ENCODE measurements at places on chromosomes 3 and 15.

- DNase-seq, result no peak
These were observed 44.4 kb downstream of the MUC20 start for GRCh38 chr3:195764961-195765706.

DNA sequence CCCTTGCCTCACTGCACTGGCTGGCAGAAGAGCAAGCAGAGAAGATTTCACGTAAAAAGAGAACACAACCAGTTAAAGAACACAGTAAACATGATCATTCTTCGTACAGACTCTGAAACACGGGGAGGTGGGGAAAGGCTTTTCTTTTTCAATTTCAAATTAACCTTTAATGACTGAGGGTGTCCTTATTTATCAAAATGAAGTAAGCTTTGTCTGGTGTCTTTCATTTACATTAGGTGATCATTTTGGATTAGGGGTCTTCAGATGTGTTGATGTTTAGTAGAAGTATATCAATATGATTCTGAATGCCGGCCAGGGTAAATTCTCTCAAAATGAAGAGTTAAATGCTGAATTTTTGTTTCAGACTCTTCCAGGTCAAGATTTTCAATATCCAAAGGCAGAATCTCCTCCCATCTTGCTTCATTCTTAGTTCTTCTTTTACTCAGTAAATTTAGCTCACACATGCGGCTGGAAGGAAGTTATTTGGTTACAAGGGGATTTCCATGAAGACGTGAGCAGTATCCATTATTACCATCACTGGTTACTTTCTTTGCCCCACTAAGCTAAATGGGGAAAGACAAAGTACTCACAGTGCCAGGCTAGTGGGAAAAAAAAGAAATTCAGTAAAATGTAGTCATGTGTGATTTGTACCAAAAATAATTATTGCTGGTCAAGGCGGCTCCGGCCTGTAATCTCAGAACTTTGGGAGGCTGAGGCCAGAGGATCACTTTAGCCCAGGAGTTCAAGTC, 272.2 kb upstream of the NR2F2 start:
- DNase-seq, result no peak

- no peak for DNase-seq
These were observed 20.6 kb downstream of the SNAPC5 start for GRCh38 chr15:66477011-66477410.

- DNase-seq, result no peak
These were observed 443.3 kb upstream of the TPRG1 start for GRCh38 chr3:188728371-188728896.

DNA sequence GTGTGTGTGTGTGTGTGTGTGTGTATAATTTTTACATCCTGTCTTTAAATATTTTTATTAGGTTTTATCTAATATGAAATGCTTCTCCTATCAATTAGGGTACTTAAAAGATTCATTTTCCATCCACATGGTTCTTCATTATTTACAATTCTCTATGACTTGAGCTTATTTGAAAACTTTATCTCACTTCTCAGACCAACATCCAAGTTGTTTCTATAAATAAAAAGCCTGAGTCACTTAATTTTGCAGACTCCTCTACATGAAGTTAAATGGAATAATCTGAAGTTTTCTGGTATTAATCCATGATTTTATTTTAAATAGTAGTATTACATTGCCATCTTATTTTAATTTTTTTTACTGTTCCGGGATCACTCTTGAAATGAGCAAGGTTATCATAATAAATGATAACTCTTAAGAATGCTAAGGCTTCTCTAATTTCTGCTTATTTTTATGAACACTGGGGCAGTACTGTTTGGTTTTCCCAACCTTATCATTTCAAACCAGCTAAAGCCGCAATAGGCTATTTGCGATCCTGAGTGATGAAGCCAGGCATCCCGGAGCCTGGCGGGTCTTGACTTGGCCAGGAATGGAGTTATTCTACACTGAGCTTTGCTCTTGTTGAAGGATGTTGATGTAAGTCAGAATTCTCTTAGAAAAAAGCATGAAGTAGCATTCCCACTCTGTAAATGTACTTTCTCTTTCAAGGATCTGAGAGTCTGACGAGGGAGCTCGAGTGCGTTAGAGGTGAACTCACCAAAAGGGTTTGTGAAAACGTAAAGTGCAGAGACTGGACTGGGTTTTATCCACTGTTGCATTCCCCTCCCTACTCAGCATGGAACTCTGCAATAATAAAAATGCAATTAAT, 220.2 kb upstream of the LRTM1 start:
- no peak for DNase-seq

DNA sequence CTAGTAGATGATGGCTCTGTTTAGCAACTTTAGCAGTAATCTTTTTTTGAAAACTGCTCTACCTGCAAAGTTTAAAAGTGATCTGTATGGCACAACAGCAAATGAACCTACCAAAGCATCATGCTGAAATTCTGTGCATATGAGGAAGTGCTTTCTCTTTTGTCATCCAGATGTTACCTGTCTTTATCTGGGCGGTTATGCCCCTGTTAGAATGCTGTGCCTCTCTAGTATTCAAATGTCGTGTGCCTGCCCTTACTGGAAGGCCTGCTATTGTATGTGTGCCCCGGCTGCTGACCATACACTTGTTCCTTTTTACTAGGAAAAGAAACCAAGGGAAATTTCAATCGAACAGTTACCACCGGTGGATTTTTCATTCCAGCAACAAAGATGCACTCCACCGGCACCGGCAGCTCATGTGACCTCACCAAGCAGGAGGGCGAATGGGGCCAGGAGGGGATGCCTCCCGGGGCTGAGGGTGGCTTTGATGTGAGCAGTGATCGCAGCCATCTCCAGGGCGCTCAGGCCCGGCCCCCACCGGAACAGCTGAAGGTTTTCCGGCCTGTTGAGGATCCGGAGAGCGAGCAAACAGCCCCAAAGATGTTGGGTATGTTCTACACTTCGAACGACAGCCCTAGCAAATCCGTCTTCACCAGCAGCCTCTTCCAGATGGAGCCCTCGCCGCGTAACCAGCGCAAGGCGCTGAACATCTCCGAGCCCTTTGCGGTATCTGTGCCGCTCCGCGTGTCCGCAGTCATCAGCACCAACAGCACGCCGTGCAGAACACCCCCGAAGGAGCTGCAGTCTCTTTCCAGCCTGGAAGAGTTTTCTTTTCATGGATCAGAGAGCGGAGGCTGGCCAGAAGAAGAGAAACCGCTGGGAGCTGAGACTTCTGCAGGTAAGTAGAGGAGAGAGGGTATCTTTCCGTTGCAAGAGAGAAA, 61.6 kb downstream of the TMEM39A start:
- no peak for DNase-seq

DNA sequence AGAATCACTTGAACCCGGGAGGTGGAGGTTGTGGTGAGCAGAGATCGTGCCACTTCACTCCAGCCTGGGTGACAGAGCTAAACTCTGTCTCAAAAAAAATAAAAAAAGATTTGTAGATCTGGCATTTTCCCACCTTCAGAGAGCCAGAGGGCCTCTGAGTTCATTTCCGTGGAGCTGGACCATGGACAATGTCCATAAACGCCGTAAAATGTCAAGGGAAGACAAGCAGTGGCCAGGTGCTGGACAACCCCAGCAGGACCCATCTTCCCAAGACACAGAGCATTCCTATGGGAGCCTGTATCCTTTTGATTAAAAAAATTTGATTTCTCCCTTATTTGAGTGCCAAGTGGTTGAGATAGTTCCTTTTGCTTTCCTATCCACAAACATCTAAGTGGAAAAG, 67.4 kb upstream of the NR2E3 start:
- no peak for DNase-seq

GRCh38 chr3:94671078-94671477, 608.2 kb downstream of the NSUN3 start:
- DNase-seq, result no peak

DNA sequence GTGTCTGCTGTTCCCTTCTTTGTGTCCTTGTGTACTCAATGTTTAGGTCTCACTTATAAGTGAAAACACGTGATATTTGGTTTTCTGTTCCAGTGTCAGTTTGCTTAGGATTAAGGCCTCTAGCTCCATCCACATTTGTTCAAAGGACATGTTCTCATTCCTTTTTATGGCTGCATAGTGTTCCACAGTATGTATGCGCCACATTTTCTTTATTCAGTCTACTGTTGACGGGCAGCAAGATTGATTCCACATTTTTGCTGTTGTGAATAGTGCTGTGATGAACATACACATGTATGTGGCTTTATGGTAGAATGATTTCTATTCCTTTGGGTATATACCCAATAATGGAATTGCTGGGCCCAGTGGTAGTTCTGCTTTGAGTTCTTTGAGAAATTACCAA, 122.7 kb upstream of the THBS1 start:
- no peak for DNase-seq

DNA sequence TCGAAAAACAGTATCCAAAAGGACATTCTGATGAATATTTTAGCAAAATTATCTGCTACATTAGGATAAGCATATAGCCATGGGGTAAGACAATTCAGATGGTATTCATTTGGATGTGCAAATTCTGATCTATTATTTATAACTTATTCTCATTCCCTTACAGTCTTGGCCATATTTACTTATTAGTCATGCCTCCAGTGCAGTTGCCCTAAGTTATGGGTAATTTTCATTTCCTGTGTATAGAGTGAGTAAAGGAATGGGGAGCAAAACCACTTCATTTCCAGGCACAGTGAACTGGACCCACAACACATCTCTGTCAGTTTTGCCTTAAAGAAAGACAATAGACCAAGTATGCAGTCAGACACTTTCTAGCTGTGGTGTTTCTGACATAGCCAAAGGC, 134.3 kb downstream of the POLQ start:
- DNase-seq, result no peak

GRCh38 chr3:32160706-32161214, 54.3 kb downstream of the GPD1L start:
- no peak for DNase-seq

DNA sequence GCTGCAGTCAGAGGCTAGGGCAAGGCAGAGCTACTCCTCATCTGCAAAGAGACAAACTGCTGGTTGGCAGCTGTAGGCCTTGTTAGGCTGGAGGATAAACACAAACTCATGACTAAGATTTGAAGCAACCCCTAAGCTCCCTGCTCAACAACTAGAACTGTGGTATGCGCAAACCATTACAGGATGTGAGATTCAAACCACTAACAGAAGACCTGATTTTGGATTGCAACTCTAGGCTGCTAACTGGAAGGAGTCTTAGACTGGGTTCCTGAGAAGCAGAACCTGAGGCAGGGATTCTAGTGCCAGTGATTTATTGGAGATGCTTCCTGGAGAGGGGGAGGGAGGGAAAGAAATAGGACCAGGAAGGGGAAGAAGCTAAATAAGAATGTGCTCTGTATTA, 22.5 kb downstream of the CCR4 start:
- no peak for DNase-seq

DNA sequence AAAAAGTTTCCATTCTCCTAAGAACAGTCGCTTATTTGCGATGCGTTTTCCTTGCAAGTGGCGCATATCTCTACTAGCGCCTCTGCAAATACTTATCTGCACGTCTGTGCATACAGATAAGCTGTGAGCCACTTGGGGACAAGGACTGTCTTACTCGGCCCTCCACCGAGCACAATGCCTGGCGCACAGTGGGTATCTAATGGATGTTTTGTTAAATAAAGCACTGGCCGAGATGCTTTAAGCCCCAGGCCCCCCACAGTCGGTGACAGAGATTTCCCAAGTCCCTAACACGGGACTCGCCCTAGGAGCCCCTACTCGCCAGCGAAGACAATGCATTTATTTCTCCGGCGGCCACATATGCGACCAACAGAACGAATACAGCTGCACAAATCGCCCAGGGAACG, 503 bp downstream of the HLTF start:
- DNase-seq, result no peak

GRCh38 chr3:18883571-18883970, 264.7 kb upstream of the KCNH8 start:
- DNase-seq, result no peak

GRCh38 chr15:99436542-99437314, 129.1 kb upstream of the MEF2A start:
- no peak for DNase-seq

GRCh38 chr3:134197681-134198261, 52.9 kb downstream of the RYK start:
- peak; percentile 35 for DNase-seq

- DNase-seq, result no peak
These were observed 112.6 kb upstream of the RNF7 start for GRCh38 chr3:141625506-141625905.

GRCh38 chr3:40317061-40317855, 7.8 kb downstream of the EIF1B start:
- no peak for DNase-seq

DNA sequence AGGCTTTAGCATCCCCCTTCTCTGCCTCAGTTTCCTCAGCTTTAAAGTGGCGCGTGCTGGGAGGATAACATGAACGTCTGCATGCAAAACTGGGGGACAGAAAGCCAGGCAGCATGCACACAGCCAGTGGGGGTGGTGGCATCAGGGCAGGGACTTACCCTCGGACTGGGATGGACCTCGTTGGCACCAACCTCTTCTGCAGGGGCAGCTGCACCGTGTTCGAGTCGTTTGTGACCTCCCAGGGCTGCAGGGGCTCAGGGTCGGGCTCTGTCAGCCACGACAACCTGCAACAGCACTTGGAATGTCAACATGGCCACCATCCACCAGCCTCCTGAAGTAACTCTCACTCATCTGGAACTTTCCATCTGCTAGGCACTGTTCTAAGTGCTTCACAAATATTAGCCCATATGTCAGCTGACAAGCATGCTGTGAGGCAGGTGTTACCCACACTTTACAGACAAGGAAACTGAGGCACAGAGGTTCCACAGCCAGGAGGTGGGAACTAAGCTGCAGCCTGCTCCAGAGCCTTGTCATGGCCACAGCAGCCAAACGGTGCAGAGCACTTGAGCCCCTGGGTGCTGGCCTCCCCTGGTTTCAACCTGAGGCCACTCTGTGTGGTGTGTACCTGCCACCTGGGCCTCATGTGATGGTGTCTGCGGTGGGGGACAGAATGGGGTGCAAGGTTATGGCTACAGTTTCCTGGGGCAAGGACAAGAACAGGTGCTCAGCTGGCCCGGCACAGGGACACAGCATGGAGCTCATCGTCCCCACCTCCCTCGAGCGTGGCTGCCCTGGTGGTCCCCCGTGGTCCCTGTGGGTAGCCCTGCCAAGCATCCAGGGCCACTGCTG, 6.7 kb downstream of the C3orf22 start:
- DNase-seq, result no peak

DNA sequence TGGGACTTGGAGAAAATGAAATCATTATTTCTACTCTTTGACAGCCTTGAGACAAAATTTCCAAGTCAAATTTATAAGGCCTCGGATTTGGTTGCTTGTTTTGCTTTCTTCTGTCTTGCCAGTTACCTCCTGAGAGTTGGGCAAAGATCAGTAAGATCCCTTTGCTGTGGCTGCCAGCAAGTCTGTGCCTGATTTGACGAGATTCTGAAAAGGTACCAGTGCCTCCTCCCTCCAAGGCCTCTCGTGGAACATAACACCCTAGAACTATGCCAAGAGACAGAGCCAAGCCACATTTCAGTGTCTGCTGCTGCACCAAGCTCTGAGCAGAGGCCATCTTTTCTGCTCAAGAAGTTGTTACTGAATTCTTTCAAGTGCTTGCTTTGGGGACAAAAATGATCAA, 61.0 kb downstream of the GTPBP8 start:
- DNase-seq, result no peak

DNA sequence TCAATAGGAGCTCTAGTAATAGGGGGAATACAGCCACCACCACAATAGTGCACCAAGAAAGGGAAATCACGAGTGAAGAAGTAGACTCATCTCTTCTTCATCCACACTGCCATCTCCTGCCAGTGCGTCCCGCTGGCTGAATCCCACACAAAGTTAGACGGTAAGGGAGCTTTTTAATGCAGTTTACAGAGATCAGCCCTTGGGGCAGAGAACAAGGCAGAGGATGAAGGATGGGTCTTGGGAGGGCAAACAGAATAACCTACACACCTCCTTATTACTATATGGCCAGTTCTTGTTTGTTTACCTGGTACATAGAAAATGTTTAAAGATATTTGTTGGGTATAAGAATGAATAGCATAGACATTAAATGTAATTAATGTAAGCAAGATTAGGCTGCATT, 11.0 kb upstream of the DPH6 start:
- DNase-seq, result no peak
